ENCODE measurements at places on chromosomes 3 and 15.

GRCh38 chr3:116757315-116757714, 47.7 kb downstream of the TUSC7 start:
- no peak for DNase-seq

DNA sequence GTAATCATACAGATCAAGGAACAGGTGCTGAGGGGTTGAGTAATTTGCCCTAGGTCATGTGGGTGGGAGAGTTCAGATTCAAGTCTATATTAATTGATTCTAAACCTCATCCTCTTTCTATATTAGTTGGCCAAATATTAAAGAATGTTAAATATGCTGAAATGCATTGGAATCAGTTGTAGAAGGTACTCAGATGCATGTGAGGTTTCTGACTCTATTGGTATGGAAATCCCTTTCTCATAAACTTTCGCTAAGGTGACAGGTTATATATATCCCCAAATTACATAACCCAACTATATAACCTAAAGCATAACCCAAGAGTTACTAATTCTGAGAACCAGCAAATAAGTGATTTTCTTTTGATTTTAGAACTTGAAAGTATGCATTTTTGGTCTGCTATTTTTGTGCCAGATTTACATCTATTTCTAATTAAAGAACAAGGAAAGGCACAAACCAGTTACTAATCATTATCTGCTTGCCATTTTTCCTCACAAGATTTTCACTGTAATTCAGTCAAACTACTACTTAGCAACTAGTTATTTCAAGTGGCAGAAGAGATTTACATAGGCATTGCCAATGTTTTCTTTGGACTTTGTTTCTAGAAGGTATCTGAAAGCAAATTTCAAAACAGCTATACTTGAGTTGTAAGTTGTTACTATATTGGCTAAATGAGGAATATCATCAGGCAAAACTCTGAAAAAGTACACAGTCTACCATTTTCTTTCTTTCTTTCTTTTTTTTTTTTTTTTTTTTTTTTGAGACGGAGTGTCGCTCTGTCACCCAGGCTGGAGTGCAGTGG, 201.3 kb downstream of the RBMS3 start:
- no peak for DNase-seq

DNA sequence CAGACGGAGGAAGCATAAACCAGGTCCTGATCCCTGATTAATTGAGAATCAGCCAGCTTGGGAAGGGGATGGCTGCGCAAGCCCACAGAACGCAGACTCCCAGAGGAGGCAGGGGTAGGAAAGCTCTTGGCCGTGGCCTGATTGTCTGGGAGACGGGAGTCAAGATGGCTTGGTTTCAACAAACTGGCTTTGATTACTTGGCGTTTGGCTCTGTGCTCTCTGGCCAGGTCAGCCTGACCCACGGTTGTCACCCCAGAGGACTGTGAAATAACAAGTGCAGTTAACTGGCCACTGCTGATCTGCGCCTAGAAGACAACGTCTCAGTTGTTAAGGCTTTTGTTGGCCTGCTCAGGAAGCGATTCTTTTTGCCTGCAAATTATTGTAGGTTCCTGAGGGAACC, 387.0 kb upstream of the PROK2 start:
- DNase-seq, result peak; percentile 15

- DNase-seq, result no peak
These were observed 68.9 kb upstream of the WNT5A start for GRCh38 chr3:55555873-55556618.

DNA sequence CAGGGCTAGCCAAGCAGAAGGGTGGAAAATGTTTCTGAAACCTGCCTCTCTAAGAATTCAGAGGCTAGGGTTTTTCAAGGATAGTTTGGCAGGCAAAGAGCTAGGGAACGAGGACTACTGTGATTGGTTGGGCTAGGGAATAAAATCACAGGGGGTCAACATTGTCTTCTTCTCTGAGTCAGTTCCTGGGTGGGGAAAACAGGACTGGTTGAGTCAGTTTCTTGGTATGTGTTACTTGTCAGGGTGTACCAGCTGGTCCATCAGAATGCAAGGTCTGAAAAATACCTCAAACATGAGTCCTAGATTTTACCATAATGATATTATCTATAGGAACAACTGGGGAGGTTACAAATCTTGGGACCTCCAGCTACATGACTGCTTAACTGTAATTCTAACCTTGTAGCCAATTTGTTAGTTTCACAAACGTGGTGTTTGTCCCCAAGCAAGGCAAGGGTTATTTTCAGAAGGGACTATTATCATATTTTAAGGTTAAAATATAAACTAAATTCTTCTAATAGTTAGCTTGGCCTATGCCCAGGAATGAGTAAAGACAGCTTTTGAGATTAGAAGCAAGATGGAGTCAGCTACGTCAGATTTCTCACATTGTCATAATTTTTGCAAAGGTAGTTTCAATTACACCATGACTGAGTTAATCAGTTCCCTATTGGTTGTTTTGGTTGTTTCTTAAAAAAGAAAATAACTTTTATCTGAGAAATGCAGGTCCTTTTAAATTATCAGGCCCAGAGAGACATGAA, 231.5 kb downstream of the ALCAM start:
- DNase-seq, result peak; percentile 55

DNA sequence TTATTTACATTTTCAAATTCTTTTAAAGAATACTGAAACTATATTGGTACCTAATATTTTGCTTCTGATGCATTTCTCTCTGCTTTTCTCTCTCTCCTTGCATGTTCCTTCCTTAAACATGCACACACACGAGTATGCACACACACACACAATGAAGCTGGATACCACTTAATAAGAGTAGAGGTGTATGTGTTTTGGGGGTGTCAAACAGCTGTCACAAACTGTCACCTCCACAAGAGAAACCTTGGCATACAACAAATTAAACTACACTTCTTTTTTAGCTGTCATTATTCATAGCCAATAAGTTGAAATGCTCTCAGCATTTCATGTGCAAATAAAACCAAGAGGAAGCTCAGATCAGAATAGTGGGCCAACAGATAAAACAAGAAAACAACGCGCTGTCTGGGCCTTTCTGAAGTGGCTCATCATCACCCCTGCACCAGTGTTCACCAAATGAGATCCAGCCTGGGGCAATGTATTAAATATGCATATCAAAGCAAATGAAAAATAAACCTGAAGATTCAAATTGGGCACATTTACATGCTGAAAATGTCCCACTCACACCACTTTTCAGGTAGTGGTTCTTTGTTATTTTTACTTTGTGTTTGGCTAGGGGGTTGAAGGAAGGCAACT, 9.7 kb downstream of the MEIS2 start:
- no peak for DNase-seq

- no peak for DNase-seq
These were observed 87.0 kb downstream of the SV2B start for GRCh38 chr15:91186904-91187656.

GRCh38 chr3:153215497-153215896, 53.5 kb downstream of the RAP2B start:
- DNase-seq, result no peak

GRCh38 chr3:155664925-155665695, 79.8 kb downstream of the PLCH1 start:
- peak; percentile 86 for DNase-seq

- DNase-seq, result no peak
These were observed 464.1 kb upstream of the ARHGEF26 start for GRCh38 chr3:153657046-153657445.

- DNase-seq, result no peak
These were observed 12.8 kb downstream of the MYL3 start for GRCh38 chr3:46850468-46850779.

DNA sequence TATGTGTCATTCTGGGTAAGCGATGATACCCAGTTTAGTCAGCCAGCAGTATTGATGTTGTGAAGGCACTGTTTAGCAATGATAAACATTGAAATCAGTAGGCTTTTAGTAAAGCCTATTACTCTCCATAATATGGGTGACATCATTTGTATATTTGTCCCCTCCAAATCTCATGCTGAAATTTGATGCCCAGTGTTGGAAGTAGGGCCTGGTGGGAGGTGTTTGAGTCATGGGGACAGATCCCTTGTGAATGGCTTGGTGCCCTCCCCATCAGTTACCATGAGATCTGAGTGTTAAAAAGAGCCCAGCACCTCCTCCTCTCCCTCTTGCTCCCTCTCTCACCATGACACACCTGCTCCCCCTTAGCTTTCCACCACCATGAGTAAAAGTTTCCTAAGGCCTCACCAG, 31.4 kb upstream of the FAN1 start:
- no peak for DNase-seq
